H4 (cell line): ENCODE measurements at places on chromosomes 3 and 15. TPM values are rescaled to one million over a fixed set of nuclear protein-coding genes. Genes with fewer than 3 reads are reported as not detected.

DNA sequence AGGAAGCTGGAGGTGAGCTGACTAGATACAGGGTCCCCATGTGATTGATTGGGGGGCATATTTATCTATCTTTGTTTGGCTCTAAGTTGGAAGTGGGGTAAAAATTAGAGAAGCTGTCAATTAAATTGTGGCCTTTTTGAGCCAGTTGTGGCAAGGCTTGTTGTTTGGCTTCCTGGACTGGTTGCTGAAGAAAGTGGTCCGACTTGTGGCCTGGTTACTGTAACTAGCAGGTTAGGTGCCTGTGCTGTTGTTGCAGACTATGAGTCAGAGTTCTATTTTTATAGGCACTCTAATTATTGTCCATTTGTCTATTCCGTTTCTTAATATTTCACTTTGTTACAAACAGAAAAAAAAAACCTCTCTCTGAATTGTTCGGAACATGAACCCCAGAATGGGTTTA is 129.1 kb upstream of the CNTN6 start:
- DNase-seq = no peak

DNA sequence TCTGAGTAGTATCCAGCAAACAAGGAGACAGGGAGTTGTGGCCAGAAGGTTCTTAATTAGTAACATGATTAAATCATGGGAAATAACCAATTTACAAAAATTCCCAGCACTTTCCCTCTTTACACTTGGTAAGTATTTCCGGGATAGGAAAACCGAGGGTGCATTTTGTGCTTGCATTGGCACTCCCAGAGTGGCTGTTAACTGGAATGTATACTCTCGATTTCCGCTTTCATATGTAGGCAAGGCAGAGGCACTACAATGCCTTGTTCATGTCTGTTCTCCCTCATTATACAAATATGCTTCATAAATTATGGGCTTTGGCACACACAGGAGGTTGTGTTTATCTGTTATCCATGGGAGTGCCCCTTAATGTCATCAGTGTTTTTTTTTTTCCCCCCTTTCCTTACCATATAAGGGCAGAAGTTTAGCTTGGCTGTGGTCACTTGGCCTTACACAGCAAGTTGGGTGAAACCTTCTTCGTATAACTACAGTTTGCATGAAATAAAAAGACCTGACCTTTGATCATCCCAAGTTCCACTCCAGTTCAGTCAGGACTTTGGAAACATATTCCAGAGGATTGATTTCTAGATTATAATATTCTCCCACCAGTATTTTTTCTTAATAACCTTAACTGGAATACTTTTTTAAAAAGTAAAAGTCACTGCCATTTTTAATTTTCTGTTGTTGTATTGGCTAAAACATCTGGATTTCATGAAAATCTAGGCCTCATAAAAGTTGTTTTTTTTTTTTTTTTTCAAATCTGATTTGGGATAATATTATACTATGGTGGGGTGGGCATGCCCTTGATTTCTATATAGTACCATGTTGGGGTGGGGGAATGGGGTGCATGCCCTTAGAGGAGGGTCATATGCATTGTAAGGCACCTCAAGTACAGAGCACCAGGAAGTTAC is 8.9 kb downstream of the TPM1 start:
- peak; percentile 91 for DNase-seq

ALPK3 gene
- 0.15 and 0.39 TPM in 2 replicates for total RNA-seq

KCNH8 gene
- 0.04 TPM in 1 of 2 replicates, not detected in the other for total RNA-seq

- DNase-seq = no peak
These were observed 427.7 kb upstream of the THBS1 start for GRCh38 chr15:39153058-39153714.

GRCh38 chr15:84685304-84685703 is 27.3 kb upstream of the NMB start:
- DNase-seq = peak; percentile 72
